Lower leg skin (tissue), 4 donors: ENCODE measurements at places on chromosomes 4 and X. TPM values are rescaled to one million over a fixed set of nuclear protein-coding genes. Genes with fewer than 3 reads are reported as not detected.

Gene XKRX
- 37.9 TPM for total RNA-seq

Gene SH3TC1
- 10.1 TPM for total RNA-seq

Gene GJB1
- 2.4 TPM for total RNA-seq

DNA sequence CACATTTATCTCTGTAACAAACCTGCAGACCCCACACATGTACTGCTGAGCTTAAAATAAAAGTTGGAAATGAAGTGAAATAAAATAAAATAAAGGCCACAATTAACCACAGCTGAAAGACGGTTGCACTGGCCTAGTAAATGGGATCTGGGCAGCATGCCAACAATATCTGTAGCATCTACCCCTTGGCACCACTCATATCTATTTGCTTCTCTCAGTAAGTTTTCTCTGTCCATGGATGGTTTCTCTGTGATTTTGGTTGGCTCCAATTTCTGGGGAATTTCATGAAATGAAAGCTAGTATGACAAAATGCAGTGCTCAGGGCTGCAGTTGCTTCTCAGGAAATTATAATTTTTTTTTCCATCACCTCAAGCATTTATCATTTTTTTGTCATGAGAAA is 172.0 kb upstream of the IL15 start:
- no peak for DNase-seq

DNA sequence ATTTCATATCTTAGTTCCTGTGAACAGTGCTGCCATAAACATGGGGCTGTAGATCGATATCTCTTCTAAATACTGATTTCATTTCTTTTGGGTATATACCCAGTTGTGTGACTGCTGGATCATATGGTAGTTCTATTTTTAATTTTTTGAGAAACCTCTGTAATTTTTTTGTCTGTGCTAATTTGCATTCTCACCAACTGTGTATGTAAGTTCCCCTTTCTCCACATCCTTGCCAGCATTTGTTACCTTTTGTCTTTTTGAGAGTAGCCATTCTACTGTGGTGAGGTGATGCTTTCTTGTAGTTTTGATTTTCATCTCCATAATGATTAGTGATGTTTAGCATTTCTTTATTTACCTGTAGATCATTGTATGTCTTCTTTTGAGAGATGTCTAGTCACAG is 2086.5 kb upstream of the TENM3 start:
- DNase-seq: no peak

DNA sequence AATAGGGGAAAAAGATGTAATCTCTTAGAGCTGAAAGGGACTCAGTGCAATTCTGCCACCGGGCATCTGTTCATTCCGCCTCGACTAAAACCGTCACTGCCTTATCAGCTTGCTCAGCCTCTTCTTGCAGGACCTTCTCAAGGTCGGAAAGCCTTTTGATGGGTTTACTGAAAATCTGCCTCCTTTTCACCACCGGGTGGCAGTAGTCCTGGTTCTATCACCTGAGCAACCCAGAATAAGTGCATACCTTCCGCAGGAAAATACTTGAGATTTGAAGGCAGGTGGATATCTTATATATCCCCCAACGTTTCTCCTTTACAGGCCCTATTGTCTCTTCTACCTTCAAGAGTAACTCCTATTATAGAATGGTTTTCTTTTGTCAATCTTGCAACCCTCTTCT is 103.4 kb upstream of the PAK3 start:
- no peak for DNase-seq

DNA sequence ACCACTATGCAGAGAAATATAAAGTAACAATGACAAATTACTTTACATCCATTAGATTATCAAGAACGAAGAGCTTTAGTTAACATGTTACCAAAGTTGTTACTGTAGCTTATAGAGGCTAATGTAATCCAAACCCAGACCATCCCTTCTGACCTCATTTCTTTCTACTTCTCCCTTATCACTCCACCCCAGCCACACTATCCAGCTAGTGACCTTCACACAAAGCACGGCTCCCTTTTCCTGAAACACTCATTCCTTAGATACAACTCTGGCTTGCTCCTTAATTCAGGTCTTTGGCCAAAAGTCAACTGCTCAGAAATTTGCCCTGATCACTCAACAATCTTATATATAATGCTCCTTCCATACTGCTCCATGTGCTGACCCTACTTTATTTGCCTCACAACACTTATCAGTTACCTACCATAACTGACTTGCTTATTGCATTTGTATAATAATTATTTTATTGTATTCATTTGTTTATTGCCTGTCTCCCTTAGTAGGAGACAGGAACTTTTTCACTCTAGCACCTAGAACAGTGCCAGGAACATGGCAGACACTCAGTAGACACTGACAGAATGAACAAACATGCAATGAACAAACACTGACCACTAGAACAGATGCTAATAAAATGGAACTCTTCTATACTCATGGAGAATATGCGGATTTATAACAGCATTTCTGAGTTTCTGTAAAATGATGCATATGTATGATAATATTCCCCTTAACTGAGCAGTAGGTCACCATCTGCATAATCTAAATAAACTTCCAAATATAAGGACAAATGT is 67.6 kb downstream of the EIF4E start:
- no peak for DNase-seq

DNA sequence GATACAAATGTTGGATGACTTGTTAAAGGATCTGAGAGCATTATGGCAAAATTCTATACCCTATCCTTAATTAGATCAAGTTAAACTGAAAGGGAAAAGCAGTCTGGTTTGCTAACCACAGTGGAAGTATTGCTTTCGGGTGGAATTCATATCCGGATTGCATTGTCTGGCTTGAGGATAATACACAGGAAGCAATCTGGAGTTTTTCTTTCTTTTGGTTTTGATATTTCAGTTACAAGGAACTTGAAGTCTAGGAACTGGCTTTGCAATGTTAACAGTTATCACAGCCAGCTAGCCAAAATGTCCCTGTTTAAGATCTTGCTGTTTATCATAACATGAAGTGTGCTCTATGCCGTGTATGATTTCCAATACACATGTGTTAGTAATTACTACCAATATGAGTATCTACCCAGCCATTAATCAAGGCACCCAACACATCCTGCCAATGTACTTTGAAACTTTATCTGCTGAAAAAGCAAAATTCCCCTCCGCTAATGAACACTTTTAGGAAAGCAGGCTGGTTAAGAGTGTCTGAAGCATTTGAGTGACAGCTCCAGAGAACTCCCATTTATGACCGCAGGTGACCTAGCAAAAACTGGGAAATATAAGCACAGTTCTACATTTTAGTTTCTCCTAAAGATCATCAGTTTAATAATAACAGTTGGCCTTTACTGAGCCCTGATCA is 146.4 kb downstream of the PALLD start:
- DNase-seq: no peak

DNA sequence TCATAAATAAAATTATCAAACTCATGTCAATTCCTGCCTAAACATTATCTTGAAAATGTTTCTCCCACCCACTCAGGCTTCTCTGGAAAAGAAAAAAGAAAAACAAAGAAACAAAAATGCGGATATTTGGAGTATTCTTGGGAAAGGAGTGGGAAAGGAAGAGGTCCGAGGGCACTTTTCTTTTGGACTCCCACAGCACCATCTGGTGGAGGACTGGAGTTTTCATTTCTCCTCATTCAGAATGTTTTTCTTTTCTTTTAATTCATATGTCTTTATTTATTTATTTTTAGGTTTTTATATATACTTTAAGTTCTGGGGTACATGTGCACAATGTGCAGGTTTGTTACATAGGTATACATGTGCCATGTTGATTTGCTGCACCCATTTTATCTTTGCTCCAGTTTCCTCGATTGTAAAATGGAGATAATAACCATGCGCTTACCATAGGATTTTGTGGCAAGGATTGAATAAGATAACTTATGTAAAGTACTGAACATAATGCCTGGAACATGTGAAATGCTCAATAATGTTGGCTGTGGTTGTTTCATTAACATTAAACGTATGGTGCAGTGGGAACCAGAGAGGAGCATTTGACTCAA is 8.0 kb upstream of the KCNE5 start:
- no peak for DNase-seq

GRCh38 chrX:153970357-153971123 is 1.1 kb downstream of the HCFC1 start:
- DNase-seq: no peak

- no peak for DNase-seq
Observed at GRCh38 chr4:41204400-41204978, 9.9 kb downstream of the APBB2 start.

- no peak for DNase-seq
Observed at GRCh38 chr4:36348403-36348938, 67.1 kb downstream of the DTHD1 start.

DNA sequence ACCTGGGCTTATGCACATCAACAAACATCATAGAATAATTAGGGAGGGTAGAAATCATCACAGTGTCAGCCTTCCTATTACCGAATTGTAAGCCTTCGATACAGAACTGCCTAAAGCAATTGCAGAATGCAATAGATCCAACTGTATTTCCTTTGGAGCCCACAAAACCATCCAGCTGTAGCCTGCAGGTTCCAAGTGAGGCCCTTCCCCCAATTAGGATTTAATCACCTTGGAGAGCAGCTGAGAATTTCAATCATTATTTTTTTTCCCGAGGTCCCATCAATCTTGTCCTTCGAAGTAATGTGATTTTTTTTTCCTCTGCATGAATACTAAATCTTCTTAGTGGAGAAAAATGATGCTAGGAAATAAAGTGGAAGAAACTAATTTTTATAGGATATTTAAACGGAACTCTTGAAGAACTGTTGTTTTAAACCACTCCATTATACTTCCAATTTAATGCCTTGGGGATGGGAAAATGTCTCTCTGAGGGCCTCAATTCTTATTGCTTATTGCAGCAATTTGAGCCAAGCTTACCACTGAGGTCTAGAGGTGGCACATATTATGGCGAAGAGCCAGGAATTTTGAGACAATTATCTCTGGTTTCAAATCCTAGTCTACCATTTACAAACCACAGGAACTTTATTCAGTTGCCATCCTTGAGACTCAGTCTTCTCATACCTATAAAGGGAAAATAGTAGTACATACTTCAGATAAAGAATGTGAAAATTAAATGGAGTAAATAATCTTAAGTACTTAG is 953.4 kb upstream of the IGFBP7 start:
- DNase-seq: no peak
